Cardiac muscle cell (in vitro differentiated cells and primary cell): ENCODE measurements at places on chromosomes 1 and 21.

- no peak for DNase-seq
- H3K27ac ChIP-seq: no peak overlapping the region
- H3K4me3 ChIP-seq: no peak overlapping the region
- no peaks in the 10 kb centered on the region for H3K36me3 ChIP-seq
Measured at GRCh38 chr1:14590411-14591180, 7.9 kb upstream of the KAZN start.

DNA sequence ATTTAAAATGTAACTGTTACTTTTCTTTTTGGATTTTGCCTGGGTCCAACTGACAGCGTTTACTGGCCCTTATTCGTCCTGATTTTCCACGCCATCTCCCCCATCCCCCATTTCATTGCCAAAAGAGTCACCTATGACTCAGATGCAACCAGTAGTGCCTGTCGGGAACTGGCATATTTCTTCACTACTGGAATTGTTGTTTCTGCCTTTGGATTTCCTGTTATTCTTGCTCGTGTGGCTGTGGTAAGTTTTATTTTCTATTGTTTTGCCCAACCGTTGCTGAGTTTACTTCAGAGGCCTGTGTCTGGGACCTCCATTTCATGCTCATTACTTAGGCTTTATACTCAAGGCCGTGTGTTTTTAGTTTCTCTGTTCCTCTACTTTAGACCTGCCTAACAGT, 9.3 kb downstream of the LEPR start:
- H3K27me3 ChIP-seq: no peaks in the 10 kb centered on the region
- no peaks in the 10 kb centered on the region for H3K4me1 ChIP-seq
- peak; percentile 91 for DNase-seq

GRCh38 chr1:229778794-229779193, 152.7 kb downstream of the URB2 start:
- no peaks in the 10 kb centered on the region for H3K27me3 ChIP-seq
- no peaks in the 10 kb centered on the region for H3K36me3 ChIP-seq
- no peak overlapping the region for H3K27ac ChIP-seq
- no peaks in the 10 kb centered on the region for H3K4me1 ChIP-seq

GRCh38 chr1:94819945-94820746, at the start of gene SLC44A3:
Gene SLC44A3, plus strand, starts transcription at chr1:94820357. Its CDS starts 95 bp downstream, at chr1:94820452.
- DNase-seq: peak; percentile 78
- H3K27me3 ChIP-seq: peaks cover 36% of the 10 kb centered on the region
- H3K36me3 ChIP-seq: no peaks in the 10 kb centered on the region

DNA sequence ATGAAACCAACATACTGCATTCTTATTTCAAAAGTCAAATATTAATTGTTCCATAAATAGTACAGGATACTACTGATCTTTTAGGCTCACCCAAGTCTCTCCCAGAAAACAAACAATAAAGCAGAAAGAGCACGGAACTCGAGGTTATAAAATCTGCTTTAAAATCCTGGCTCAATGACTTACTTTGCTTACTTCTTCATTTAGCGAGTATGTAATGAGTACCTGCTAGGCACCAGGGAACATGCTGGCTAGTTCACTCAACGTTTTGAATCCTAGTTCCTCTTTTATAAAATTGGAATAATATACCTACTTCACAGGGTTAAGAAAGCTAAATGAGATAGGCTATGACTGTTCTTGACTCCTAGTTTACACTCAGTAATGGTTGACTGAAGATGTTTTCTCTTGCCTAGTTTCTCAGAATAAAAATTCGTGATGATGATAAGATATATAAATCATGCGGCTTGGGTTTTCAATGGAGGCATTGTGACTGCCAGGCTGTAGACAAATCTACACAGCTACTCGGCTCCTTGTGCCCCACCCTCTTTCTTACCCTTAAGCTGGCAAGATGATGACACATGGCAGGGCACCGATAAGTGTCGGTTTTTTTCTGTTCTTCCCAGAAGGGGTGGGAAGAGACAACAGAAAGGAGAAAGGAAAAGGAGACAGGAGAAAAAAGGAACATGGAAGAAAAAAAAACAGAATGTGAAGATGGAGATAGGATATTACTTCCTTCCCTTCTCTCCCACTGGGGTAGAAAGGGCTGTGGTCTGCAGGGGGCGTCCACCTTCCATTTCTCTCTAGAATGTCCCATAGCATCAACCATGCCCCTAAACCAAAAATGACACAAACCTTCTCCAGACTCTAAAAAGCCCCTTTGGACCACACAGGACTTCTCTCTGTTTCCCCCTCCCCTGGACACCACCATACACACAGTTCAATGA, 507.1 kb downstream of the SMYD3 start:
- H3K4me1 ChIP-seq: peaks cover 10% of the 10 kb centered on the region
- H3K27me3 ChIP-seq: no peaks in the 10 kb centered on the region
- no peak overlapping the region for H3K4me3 ChIP-seq
- DNase-seq: no peak
- H3K27ac ChIP-seq: no peak overlapping the region

GRCh38 chr1:210770396-210770984, 363.5 kb downstream of the KCNH1 start:
- no peaks in the 10 kb centered on the region for H3K4me1 ChIP-seq
- no peaks in the 10 kb centered on the region for H3K27me3 ChIP-seq
- DNase-seq: no peak
- H3K27ac ChIP-seq: no peak overlapping the region

DNA sequence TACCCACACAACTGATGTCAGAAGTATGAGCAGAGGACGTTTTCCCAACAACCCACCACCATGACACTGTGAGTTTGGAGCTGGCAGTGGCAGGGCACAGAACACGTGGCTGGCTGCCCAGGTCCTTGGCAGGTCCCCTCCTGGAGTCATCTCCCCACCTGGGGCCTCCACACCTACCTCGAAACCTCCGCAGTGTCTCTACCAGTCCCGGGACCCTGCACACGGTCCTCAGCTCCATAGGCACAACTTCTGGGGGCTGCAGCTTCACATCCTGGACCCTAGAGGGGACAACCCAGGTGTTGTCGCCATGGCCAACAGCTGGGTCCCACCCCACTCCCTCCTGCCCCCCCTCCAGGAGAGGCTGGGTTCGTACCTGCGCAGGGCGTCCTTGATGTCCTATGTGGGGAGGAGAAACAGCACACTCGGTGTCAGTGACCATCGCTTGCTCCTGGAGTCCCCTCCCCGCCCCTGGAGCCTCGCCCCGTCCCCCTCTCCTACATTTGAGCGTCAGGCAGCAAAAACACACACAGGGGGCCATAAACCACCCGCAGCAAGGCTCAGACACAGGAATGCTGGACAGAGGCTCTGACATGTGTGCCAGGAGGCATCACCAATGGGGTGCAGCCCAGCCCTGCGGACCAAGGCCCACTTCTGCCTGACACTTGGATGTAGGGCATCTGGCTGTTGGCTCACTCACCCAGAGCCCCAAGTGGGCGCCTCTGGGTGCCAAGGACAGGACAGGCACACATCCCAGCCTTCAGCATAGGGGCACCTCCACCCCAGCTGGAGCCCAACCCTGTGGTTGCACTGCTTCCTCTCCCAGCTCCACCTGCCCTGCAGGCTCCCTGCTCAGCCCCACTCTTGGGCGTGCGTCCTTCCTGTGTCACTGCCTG, 9.6 kb downstream of the TRIM11 start:
- DNase-seq: no peak
- no peak overlapping the region for H3K27ac ChIP-seq

DNA sequence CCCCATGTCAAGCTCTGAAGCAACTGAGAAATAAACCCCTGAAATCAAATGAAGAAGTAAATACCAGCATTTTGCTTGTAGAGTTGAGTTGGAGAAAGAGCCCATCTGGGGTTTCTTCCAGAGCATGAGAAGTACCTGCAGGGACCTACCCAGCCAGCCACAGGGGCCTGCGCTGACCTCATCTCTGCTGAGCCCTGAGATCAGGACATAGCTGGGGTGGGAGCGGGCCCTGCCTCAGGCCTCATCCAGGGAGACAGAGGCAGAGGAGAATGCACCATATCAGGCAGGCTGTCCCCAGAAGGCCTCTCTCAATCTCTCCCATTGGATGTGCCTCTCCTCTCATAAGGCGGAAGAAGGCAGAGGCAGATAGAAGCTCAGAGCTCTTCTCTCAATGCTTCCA, 27.6 kb downstream of the RUNX1 start:
- no peak overlapping the region for H3K4me3 ChIP-seq
- H3K27me3 ChIP-seq: peaks cover 45% of the 10 kb centered on the region
- no peaks in the 10 kb centered on the region for H3K36me3 ChIP-seq
- H3K27ac ChIP-seq: no peak overlapping the region
- DNase-seq: no peak

- no peaks in the 10 kb centered on the region for H3K36me3 ChIP-seq
- H3K4me3 ChIP-seq: no peak overlapping the region
- no peak overlapping the region for H3K27ac ChIP-seq
Measured at GRCh38 chr1:202238914-202239313, 45.3 kb downstream of the LGR6 start.

DNA sequence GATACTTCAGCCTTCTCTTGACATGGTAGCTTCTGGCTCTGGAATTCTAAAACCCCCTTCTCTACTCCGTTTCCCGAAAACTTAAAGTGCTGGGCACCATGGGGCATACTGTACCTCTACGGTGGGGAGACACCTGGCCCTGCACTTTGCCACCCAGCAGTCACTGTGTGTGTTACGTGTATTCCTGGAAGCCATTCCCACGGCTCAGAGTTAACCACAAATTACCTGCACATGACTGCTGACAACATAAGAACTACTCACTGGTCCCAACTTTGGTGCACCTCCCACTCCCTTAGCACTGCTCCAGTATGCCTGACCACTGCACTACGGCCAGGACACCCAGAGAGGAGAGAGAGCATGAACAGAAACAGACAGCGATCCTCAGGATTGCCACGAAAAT, 29.4 kb upstream of the TMPRSS2 start:
- H3K4me3 ChIP-seq: no peak overlapping the region
- no peaks in the 10 kb centered on the region for H3K27me3 ChIP-seq
- H3K36me3 ChIP-seq: no peaks in the 10 kb centered on the region
- no peaks in the 10 kb centered on the region for H3K4me1 ChIP-seq
- H3K27ac ChIP-seq: no peak overlapping the region

DNA sequence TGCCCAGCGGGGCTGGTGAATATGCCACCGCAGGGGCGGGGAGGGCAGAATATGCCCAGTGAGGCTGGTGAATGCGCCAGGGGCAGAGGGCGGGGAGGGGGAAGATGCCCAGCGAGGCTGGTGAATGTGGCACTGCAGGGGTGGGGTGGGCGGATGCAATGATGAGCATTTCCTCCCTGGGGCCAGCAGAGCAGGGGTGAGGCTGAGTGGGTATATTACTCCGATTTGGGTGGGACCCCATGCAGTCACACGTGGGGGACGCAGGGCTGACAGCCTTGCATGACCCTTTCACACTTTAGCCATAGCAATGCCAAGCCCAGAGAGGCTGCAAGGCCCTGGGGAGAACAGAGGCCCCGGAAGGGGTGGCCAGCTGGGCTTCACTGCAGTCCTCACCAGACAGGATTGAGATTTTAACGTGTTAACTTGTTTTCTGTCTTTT, 9.3 kb upstream of the SLX9 start:
- DNase-seq: no peak
- H3K4me1 ChIP-seq: peaks cover 11% of the 10 kb centered on the region
- no peak overlapping the region for H3K27ac ChIP-seq
- no peaks in the 10 kb centered on the region for H3K36me3 ChIP-seq

DNA sequence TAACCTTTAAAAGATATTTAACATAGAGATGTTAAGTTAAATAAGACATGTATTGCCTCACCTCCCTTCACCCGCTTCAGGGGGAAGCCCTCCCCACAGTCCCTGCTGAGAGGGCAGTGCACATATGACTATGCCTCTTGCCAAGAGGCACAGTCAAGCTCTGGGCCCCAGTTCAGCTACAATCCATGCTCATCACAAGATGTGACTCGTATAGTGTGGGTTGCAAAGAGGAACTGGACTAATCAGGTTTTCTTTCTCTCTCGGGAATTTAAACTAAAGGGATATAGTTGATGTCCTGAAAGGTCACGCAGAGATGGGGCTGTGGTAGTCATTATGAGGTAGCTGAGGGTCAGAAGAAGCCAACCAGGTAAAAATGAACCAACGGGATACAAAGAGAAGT, 35.6 kb downstream of the LYST start:
- no peak overlapping the region for H3K4me3 ChIP-seq
- H3K4me1 ChIP-seq: no peaks in the 10 kb centered on the region
- no peak overlapping the region for H3K27ac ChIP-seq
- H3K27me3 ChIP-seq: no peaks in the 10 kb centered on the region

GRCh38 chr21:29538115-29538514, 239.4 kb downstream of the BACH1 start:
- no peaks in the 10 kb centered on the region for H3K27me3 ChIP-seq
- DNase-seq: peak; percentile 41
- no peaks in the 10 kb centered on the region for H3K36me3 ChIP-seq
- no peak overlapping the region for H3K4me3 ChIP-seq
- no peak overlapping the region for H3K27ac ChIP-seq
- H3K4me1 ChIP-seq: no peaks in the 10 kb centered on the region

- peaks cover 71% of the 10 kb centered on the region for H3K27me3 ChIP-seq
- H3K4me3 ChIP-seq: no peak overlapping the region
- H3K27ac ChIP-seq: no peak overlapping the region
- no peaks in the 10 kb centered on the region for H3K36me3 ChIP-seq
- peaks cover 18% of the 10 kb centered on the region for H3K4me1 ChIP-seq
Measured at GRCh38 chr1:203675596-203676347, 49.1 kb downstream of the ATP2B4 start.

DNA sequence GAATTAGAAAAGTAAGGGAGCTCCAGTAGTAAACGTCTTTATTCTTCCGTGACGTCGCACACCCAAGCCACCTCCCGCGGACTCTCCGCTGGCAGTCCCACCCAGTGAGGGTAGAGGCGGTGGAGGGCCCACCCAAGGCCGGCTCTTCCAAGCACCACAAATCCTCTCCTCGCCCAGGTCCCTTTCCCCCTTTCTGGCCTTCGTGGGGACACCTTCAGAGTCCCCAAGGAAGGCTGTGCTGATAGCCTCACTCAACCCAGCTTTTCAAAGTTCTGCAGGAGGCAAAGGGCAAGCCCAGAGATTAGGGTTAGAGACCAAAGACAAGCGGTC, 349 bp upstream of the GPN2 start:
- no peaks in the 10 kb centered on the region for H3K27me3 ChIP-seq
- H3K4me3 ChIP-seq: peak overlapping the region; percentile 84
- no peak for DNase-seq
- peaks cover 6% of the 10 kb centered on the region for H3K4me1 ChIP-seq

GRCh38 chr1:73674945-73675561, 522.9 kb downstream of the LRRIQ3 start:
- H3K4me1 ChIP-seq: peaks cover 15% of the 10 kb centered on the region
- H3K27me3 ChIP-seq: no peaks in the 10 kb centered on the region
- no peaks in the 10 kb centered on the region for H3K36me3 ChIP-seq

GRCh38 chr1:26814377-26814776, 12.1 kb upstream of the ZDHHC18 start:
- no peaks in the 10 kb centered on the region for H3K27me3 ChIP-seq
- no peaks in the 10 kb centered on the region for H3K36me3 ChIP-seq
- no peaks in the 10 kb centered on the region for H3K4me1 ChIP-seq
- no peak overlapping the region for H3K4me3 ChIP-seq
- no peak overlapping the region for H3K27ac ChIP-seq

DNA sequence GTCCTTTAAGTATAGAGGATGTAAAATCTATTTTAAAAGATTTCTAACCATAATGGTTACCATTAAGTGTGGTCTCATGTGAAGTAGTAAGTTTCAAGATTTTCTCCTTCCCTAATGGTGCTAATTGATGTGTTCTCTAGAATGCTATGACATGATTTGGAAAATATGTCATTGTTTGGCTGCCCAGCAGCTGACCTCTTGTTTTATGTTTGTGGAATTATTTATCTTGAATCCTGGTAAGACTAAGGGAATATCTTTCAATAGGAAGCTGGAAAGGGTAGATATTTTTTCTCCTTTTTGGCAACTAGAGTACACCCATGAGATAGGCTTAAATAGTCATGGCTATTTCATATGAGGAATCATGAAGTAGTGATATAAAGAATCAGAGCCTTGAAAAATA, 139.8 kb upstream of the CHODL start:
- H3K27me3 ChIP-seq: no peaks in the 10 kb centered on the region
- DNase-seq: no peak
- no peak overlapping the region for H3K4me3 ChIP-seq
- H3K27ac ChIP-seq: no peak overlapping the region
- no peaks in the 10 kb centered on the region for H3K36me3 ChIP-seq
